ENCODE measurements at places on chromosomes 4 and X.

- no peak for DNase-seq
Measured at GRCh38 chr4:45550766-45551366, 573.0 kb downstream of the GABRG1 start.

DNA sequence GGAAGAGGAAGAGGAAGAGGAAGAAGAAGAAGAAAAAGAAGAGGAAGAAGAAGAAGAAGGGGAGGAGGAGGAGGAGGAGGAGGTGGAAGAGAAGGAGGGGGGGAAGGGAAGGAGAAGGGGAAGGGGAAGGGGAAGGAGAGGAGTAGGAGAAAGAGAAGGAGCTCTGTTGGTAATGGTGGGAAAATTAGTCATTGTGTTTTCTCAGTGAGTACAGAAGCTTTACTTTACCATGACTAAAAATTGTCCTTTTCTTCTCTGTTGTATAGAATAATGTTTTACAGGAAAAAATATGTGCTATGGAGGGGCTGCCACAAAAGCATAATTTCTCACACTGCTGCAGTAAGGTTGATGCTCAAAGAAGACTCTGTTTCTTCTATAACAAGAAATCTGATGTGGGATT is 4.1 kb downstream of the AFM start:
- no peak for DNase-seq

GRCh38 chr4:78310007-78310739 is 241.4 kb upstream of the ANXA3 start:
- no peak for DNase-seq

GRCh38 chrX:9163214-9163709 is 129.3 kb upstream of the FAM9B start:
- no peak for DNase-seq

DNA sequence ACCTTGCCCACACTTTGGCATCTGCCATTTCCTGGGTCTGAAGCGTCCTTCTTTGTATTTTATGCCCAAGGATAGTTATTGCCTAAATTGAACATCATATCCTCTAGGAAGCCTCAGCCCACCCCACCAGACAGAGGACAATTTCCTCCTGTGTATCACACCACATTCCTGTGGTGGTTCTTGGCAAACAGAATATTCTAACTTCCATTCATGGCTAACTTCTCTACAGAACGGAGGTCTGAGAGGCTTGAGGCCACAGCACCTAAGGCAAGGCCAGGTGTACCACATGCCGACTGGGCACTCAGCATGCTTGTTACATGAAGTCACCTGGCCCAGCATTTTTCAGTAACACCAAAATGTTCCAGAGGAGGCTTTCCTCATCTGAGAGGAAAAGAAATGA is 42.4 kb downstream of the CD99L2 start:
- DNase-seq = peak; percentile 83

- no peak for DNase-seq
Measured at GRCh38 chr4:108483079-108483478, 137.3 kb upstream of the RPL34 start.

GRCh38 chr4:155481150-155481549 is 104.4 kb upstream of the MAP9 start:
- no peak for DNase-seq

- no peak for DNase-seq
Measured at GRCh38 chr4:183118585-183118984, 19.5 kb downstream of the WWC2 start.

GRCh38 chr4:31918891-31919290 is 1198.7 kb downstream of the PCDH7 start:
- peak; percentile 15 for DNase-seq

GRCh38 chrX:10208281-10208856 is 51.6 kb downstream of the CLCN4 start:
- DNase-seq = no peak

GRCh38 chrX:154444755-154445246 is 860 bp downstream of the FAM50A start:
- no peak for DNase-seq

GRCh38 chr4:158053086-158053485 is 119.7 kb downstream of the GASK1B start:
- DNase-seq = no peak

DNA sequence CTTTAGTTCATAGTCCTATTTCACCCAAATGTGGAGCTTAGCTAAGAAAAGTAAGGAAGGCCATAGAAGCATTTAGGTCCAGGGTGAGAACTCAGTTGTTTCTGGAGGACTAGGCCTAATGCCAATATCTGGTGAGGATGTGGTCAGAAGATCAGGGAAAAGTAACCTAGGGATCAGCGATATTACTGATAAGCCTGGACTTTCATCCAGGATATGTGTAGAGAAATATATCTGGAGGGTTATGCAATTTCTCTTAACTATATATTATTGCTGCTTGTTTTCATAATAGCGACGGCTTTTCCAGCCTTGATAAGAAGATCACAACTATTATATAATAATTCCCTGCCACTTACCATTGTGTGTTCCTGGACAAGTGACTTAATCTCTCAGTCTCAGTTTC is 81.1 kb downstream of the FRAS1 start:
- DNase-seq = no peak

DNA sequence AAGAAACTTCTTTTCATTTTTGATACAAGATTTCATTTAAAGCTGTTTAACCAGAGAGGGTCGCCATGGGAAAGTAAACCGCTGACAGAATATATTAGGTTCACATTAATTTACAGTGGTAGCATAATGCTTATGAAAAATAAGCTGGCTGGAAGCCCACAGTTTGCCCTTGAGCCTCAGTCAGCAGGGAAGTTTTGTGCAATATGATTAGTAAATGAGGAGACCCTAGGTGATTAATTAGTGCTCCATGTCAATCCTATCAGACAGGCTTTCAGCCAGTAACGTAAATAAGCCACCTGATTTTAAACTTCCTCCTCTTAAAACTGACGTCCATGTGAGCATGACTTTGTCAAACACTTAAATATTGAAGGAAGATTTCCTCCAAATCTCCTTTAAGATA is 134.2 kb downstream of the TSPAN5 start:
- DNase-seq = no peak

DNA sequence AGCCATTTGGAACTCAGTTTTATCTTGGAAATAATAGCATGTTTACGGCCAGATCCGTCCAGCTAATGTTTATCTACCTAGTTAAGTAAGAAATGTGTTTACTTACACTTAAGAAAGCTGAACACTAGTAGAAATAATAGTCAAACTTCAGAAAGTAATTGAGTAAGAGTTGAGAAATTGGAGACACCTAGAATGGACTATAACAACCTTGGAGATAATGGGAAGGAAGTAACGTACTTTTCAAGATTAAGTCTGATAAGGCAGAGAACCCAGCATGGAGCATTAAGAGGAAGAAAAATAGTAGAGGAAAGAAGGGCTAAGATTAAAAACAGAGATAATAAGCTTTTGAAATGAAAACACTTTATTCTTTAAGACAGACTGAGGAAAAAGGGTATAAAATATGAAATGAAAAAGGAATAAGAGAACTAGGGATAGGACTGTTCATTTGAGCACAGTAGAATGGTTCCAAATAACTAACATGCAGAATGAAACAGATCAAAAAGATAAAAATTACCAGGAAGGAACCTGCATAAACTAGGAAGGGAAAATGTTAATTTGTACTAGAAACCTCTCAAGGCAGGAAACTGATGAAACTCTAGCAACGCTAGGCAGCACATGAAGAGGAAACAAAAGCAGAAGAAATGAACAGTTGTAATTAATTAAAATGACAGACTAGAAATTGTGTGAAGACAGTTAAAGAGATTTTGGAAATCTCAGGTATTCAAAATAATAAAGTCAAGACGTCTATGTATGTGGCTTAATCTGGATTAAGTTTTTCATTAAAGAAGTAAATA is 71.7 kb downstream of the FBXW7 start:
- DNase-seq = no peak

GRCh38 chr4:174763454-174764104 is 65.5 kb downstream of the GLRA3 start:
- peak; percentile 13 for DNase-seq

GRCh38 chrX:16797358-16797757 is 11.1 kb downstream of the TXLNG start:
- DNase-seq = no peak

DNA sequence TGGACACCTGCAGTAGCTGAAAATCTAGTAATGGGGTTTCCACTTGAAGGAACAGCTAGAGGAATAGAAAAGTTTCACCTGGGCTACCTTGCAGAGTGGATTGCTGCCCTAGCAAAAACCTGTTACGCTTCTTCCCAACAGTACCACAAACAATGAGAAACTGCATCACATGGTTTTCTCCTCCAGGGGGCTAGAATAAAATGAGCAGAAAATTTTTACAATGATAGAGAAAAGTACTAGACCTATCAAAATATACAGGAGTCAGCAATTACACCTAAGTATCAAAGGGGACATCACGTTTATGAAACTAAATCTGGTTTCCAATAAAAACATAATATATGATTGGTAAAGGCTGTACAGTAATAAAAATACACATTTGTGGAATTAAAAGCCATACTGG is 423.1 kb upstream of the PITX2 start:
- DNase-seq = no peak

GRCh38 chrX:39857780-39858179 is 240.0 kb downstream of the BCOR start:
- no peak for DNase-seq

DNA sequence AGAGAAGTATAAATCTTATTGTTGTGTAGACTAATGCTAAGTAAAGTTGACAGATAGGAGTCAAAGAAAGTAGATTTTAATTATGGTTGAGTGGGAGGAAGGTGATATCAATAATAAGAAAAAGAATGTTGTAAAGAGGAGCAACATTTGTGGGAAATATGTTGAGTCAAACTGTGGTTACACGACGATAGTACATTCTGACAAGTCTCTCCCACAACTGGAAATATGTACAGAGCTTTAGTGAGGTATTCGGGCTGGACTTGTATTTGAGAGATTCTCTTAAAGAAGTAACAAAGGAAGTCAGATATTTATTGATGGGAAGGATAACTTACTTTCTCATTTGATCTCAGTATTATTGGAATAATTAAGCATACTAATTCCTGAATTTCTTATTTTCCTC is 525.3 kb upstream of the MAGEB2 start:
- no peak for DNase-seq

DNA sequence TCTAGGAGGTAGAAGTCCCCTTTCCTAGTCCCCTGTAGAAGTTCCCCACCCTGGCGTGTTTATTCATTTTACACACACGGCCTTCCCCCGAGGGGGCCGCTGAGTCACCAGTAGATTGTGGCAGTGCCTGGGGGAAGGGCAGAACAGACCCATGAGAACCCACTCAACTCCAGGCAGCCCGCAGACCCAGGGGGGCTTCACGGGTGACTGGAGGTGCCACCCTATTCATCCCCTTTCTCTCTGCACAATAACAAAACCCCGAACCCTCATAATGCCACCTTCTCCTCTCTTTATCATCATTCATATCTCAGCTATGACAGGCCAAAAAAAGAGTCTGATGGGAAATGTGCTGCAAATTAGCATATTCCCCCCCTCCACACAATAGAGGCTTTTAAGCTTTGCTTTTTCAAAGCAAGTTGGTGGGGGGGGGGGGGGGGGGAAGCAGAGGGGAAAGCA is 20.4 kb upstream of the GPM6B start:
- DNase-seq = no peak

DNA sequence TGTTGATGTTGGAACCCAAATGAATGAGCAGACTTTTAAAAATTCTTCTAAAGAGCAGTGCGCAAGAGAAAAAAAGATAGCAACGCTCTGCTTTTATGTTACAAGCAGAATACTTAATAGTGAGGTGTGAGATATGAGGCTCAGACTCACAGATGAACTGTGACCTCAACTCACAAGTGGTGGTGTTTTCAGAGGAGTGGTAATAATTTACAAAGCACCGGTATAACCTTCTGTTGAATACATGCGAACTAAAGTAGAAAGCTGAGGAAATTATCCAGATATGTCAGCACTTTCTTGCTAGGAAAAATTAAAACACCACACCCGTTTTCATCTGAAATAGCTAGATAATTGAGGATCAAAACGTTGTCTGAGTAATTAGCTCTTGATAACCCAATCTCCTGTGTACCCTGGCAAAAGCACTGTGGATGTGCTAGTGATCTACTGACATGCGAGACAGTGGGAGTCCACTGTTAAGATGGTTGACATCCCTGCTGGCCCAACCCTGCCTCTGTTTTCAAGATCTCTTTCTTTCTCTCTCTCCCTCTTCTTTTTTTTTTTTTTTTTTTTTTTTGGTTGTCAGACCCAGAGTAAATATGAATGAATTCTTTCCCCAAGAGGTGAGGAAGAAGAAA is 6.9 kb upstream of the TLL1 start:
- no peak for DNase-seq

- DNase-seq = no peak
Measured at GRCh38 chrX:40177942-40178715, 80.4 kb upstream of the BCOR start.

DNA sequence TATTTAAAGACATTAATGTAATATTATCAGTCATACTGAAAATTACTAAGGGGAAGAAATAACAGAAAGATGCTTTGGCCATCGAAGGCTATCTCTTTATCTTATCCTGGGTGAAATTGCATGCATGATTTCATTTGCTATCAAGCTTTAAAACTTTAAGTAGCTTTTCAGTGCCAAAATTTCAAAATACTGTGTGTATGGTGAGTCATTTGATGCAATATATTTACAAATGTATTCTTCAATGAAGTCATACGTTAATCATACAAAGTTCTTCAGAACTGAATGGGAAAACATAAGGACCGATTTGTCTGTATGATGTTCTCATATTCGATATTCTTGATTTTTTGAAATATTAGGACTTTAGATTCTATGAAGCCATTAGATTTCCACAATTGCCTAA is 1295.8 kb upstream of the AGA start:
- DNase-seq = no peak

- no peak for DNase-seq
Measured at GRCh38 chrX:129629837-129630236, 24.9 kb downstream of the APLN start.

DNA sequence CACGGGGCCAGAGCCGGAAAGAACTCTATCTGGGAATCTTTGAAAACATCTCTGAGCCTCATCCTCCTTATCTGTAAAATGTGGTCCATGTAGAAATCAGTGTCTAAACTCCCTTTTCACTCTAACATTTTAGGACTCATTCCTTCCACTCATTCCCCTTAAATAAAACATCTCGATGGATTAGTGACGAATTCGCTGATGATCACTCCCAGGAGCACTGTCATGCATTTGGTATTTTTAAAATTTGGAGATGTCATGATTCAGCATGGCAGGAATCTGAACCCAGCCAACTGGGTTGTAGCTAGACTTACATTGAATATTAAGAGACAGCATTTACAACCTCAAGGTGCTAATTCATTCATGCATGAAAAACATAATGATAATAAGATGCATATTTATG is 88.1 kb downstream of the SPANXN3 start:
- no peak for DNase-seq

DNA sequence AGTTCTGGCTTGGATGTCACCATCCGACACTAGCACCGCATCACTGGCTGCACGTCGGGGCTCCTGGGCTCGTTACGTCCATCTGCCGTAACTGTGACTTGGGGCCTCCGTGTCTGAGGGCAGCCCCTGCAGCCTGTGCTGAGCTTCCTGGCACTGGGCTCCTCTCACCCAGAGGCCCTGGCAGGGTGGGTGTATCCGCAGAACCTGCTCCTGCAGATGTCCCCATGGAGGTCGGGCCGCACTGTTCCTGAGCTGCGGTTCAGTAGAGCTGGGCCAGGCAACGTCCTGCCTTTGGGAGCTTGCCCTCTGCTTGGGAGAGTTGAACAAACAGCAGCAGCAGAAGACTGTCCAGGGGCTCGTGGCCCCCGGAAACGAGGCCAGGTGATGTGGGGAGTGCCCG is 71.4 kb downstream of the RGS12 start:
- DNase-seq = no peak

GRCh38 chr4:39054497-39054896 is 7.5 kb upstream of the KLHL5 start:
- no peak for DNase-seq

- no peak for DNase-seq
Measured at GRCh38 chrX:140090800-140091124, 125.4 kb upstream of the CXorf66 start.

GRCh38 chr4:1169171-1169671 is 3.2 kb downstream of the SPON2 start:
- no peak for DNase-seq

All from foreskin keratinocyte (primary cell).